ENCODE measurements at places on chromosomes 3 and 15.

DNA sequence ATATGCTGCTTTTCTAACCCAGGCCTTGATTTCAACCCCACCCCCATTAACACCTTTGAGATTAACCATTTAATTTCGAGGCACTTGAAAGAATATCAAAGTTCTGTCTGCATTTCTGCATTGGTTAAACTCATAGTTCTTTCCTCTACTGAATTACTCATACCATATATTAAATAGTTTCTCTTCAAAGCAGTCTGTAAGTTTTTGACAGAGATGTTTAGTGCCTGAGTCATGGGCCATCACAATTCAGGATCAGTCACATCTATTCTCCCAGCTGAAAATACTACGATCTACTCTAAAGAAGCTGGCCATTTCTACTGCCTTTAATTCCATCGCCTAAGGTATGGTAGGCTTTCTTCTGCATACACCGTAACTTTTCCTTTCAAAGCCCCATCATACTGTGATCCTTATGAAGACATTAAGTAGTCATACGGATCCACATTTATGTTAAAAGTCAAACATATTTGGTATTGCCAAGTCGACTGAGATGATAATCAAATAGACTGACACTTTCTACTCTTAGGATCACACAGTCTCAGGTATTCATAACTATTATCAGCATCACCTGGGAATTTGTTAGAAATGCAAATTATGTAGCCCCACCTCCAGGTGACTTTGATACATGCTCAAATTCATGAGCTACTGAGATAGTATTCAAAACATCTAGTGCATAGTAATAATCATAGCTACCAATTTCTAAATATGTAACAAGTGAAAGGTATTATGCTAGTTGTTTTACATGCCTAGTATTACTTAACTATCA is 489.4 kb upstream of the IL12A start:
- no peak for DNase-seq

- DNase-seq: no peak
These were observed 39.3 kb downstream of the OSTN start for GRCh38 chr3:191238321-191238817.

DNA sequence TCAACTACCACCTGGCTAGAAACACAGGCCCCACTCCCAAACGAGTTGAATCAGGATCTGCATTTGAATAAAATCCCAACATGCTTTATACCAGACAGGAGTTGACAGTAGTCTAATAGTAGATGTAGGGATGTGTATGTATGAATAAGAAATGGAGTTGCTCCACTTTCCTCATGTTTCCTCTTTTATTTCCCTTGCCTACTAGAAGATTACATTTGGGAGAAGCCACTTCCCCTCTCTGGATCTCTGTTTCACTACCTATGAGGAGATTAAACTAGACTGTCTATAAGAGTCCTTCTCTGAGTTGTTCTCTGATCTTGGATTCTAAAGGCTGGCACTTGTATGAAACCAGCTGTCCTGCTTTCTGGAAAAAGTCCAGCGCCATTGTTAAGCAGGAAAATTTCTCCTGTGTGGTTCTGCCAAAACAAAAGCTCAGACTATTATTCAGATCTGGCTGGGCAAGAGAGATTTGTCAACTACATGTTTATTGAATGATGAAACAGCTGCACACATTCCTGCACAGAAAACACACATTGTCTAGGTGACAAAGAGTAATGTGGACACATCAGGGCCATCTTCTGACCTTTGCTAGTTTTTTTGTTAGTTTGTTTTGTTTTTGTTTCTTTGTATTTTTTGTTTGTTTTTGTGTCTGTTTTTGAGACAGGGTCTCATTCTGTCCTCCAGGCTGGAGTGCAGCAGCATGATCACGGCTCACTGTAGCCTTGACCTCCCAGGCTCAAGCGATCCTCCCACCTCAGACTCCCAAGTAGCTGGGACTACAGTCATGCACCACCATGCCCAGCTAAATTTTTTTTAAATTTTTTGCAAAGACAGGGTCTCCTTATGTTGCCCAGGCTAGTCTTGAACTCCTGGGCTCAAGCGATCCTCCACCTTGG is 29.9 kb downstream of the ACP3 start:
- peak; percentile 77 for DNase-seq

- DNase-seq: no peak
These were observed 284.9 kb downstream of the TLE3 start for GRCh38 chr15:69812861-69813261.

DNA sequence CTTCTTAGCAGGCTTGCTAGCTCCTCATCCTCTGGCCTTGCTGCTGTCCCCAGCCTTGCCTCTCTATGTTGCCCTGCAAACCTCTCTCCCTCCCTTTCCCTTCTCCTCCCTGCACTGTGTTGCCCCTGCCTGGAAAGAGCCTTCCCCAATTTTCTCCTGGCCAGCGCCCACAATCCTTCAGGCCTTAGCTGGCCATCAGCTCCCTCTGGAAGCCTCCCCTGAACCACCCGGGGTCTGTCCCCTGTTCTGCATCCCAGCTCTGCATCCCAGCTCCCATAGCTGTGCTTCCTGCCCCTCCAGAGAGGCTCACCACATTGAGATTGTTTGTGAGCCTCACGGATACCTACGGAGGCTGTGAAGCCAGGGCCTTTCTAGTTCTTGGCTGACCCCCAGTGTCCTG is 23.7 kb downstream of the FAM3D start:
- DNase-seq: no peak

DNA sequence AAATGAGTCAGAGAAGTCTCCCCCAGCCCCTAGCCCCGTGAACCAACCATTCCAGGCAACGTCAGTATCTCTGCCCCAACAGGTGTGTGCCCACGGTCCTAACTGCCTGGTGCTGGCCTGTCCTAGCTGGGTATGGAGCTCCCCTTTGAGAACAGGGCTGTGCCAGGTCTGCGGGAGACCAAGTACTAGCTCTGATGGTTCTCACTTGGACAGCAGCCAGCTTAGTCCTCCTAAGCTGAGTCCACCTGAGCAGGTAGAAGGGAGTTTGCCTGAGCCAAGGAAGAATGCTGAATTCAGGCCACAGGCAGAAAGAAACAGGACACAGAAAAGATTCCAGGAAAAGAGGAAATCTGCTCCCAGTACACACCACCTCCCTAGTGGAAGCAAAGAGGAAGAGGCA is 33.1 kb upstream of the PARL start:
- DNase-seq: no peak

DNA sequence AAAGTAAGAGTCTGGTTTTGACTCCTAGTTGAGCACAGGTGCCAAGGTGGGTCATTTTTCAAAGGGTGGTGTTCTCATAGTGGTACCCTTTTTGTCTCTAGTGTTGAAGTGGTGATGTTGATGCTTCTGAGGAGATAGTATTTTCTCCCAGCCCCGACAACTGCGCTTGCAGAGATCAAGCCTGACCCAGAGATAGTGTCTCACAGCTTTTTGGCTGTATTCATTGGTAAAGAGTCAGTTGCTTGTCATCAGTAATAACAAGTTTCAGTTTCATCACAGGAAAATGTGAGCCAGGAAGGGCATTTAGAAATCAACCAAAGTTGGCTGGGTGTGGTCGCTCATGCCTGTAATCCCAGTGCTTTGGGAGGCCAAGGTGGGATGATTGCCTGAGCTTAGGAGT is 139.3 kb downstream of the NFKBIZ start:
- no peak for DNase-seq

GRCh38 chr15:63640146-63640545 is 43.0 kb downstream of the FBXL22 start:
- DNase-seq: no peak

- no peak for DNase-seq
These were observed 22.3 kb downstream of the CFAP161 start for GRCh38 chr15:81156324-81156723.

DNA sequence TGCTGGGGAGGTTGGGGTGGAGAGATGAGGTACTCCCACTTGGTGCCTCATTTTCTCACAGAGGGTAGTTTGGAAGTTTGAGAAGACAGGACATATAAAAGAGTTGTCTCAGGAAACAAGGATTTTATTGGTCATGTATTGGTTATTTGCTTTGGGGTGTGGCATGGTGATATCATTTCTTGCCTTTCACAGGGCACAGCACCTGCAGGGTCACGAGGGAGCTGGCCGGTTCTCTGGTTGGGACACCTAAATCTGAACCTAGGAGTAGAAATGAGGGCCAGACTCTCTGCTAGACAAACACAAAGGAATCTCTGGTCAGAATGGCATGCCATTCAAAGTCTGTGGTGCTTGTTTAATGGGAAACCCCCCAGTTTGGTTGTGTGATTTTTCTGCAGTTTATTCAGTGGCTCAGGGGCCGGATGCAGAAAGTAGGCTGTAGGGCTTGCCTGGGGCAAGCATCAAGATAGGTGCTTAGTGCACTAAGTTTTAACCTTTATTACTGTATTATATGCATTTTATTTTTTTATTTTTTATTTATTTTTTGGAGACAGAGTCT is 237.7 kb upstream of the EIF1B start:
- no peak for DNase-seq

DNA sequence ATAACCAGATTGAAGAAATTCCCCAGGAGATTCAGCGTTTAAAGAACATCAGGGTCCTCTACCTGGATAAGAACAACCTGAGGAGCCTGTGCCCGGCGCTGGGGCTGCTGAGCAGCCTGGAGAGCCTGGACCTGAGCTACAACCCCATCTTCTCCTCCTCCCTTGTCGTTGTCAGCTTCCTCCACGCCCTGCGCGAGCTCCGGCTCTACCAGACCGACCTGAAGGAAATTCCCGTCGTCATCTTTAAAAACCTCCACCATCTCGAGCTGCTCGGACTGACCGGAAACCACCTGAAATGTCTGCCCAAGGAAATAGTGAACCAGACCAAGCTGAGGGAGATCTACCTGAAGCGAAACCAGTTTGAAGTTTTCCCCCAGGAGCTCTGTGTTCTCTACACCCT is 9.4 kb upstream of the LRRC34 start:
- no peak for DNase-seq

DNA sequence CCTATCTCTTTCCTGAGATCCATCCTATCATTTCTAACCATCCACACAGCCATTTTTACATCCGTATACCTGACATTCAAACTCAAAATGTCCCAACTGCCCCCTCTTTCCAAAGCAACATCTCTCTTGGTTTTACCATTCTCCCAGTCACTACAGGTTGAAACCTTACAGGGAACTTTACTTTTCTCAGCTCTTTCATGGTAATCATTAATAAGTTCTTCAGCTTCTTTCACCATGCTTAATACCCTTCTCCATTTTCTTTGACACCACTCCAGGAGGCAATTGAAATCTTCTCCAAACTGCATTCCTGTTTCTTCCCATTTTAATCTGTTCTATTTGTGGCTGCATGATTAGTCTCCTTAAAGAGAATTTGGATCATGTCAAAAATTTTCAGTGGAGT is 352.5 kb downstream of the GAP43 start:
- DNase-seq: no peak

- DNase-seq: no peak
These were observed 230.8 kb downstream of the CLSTN2 start for GRCh38 chr3:140165781-140166180.

- DNase-seq: no peak
These were observed 101.9 kb downstream of the TNIK start for GRCh38 chr3:171358181-171358880.

DNA sequence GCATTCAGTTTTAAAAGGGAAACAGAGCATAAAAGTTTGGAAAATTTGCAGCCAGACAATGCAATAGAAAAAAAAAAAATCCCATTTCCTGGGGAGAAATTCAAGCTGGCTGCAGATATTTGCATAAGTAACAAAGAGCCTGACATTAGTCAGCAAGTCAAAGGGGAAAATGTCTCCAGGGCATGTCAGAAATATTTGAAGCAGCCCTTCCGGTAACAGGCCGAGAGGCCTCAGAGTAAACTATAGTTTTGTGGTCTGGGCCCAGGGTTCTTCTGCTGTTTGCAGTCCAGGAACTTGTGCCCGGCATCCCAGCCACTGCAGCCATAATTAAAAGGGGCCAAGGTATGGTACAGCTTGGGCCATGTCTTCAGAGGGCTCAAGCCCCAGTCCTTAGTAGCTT is 411.6 kb upstream of the BCHE start:
- DNase-seq: no peak

- no peak for DNase-seq
These were observed 39.1 kb downstream of the MRPL46 start for GRCh38 chr15:88428053-88428452.

- DNase-seq: no peak
These were observed 319.8 kb upstream of the UMPS start for GRCh38 chr3:124410471-124410870.

- peak; percentile 18 for DNase-seq
These were observed 289.5 kb downstream of the GABRG3 start for GRCh38 chr15:27260523-27260922.

DNA sequence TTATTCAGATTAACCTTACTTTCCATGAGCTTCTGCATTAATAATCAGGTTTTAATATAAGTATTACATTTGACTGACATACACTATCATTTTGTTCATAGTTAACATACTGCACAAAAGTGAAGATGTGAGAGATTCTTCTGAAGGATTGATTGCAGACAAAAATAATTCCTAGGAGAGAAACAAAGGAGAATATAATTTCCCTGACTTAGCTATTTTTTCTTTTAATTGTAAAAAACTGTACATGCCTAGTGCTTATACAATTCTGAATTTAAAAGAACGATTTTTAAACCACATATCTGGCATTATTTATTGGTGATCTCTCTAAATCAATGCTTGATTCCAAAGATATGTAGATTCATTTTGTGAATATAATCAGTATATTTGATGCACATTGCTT is 11.0 kb upstream of the DCBLD2 start:
- no peak for DNase-seq

- DNase-seq: no peak
These were observed 22.7 kb downstream of the MRPL3 start for GRCh38 chr3:131480116-131480515.

DNA sequence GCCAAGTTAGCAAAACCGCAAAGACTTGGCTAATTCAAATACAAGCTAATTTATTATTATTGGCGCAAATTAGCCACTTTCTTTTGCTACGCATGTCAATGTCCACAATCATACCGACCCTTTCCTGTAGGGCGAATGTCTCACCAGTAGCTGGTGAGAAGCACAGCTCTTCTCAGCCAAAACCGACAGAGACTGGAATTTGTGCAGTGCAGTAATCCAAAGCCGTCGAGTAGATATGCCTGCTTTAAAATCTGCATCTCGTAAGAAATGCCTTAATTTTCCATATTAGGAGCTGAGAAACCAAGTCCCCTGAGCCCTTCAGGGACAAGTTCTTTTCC is 614 bp upstream of the MINDY2 start:
- peak; percentile 53 for DNase-seq

GRCh38 chr15:69703532-69704187 is 251.0 kb downstream of the RPLP1 start:
- no peak for DNase-seq
